Immature natural killer cell (primary cell): ENCODE measurements at places on chromosomes 1 and 21. TPM values are rescaled to one million over a fixed set of nuclear protein-coding genes. Genes with fewer than 3 reads are reported as not detected.

CNKSR1 gene
- not detected for polyA plus RNA-seq

RNU1-4 gene
- not detected for polyA plus RNA-seq

C8A gene
- not detected for polyA plus RNA-seq

LAPTM5 gene
- polyA plus RNA-seq = 744 TPM

SGIP1 gene
- not detected for polyA plus RNA-seq

TMEM82 gene
- polyA plus RNA-seq = not detected

PADI4 gene
- 1.4 TPM for polyA plus RNA-seq

SYPL2 gene
- polyA plus RNA-seq = 0.08 TPM

SYT14 gene
- polyA plus RNA-seq = not detected

SYT11 gene
- polyA plus RNA-seq = 29.8 TPM

DNA sequence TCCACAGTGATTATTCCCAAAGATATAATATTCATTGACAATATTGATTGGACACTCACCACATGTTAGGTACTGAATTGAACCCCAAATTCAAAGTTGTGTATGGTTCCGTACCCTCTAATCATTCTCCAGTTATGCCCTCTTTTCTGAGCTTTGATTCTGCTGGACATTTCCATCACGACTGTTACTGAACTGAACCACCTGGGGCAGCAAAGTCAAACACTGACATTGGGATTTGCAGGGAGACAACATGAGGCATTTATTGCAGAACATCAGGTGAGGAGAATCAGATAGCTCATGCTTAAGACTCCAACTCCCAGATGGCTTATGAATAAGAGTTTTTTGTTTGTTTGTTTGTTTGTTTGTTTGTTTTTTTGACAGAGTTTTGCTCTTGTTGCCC is 420.9 kb downstream of the DISC1 start:
- no peak for DNase-seq

- no peak for DNase-seq
Measured at GRCh38 chr21:21096956-21097355, 98.7 kb downstream of the NCAM2 start.

- DNase-seq = no peak
Measured at GRCh38 chr1:221204055-221204833, 325.0 kb downstream of the HLX start.

DNA sequence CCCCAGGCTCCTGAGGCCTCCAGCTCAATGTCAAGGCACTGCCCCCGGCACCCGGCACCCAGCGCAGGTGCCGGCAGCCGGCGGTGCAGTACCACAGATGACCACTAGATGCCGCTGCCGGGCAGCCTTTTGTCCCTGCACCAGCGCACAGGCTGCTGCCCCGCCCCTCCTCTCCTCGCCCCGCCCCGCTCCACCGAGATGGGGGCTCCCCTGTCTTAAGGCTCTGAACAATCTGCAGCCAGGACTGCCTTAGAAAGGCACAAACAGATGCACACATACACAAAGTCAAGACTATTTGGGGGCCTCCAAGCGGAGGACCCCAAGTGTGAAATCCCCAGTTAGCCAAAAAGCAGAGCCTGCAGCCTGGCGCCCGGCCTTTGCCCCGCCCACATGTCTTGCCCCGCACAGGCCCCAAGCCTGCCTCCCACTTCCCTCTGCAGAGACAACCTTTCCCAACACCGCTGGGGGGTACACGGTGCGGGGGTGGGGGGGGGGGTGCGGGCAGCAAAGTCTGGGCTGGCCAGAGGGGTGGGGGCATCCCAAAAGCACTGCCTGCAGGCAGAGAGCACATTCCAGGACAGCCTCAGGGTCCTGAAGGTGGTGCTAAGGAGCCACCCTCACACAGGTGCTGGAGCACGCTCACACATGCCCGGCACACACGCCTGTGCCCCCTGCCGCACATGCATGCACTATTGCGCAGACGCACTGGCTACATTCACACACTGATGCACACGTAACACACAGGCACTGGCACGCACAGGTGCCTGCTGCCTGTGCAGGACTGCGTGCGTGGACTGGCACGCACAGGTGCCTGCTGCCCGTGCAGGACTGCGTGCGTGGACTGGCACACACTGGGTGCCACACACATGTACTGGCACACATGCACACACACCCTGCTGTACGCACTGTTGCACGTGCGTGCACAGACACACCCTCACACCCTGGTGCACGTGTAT is 37.1 kb downstream of the ARHGEF16 start:
- DNase-seq = peak; percentile 70

- no peak for DNase-seq
Measured at GRCh38 chr1:156694690-156694962, 10.8 kb downstream of the CRABP2 start.

- no peak for DNase-seq
Measured at GRCh38 chr1:48773133-48773532, 3.6 kb downstream of the BEND5 start.

GRCh38 chr1:39833621-39834385 is 45.1 kb upstream of the BMP8B start:
- DNase-seq = no peak

DNA sequence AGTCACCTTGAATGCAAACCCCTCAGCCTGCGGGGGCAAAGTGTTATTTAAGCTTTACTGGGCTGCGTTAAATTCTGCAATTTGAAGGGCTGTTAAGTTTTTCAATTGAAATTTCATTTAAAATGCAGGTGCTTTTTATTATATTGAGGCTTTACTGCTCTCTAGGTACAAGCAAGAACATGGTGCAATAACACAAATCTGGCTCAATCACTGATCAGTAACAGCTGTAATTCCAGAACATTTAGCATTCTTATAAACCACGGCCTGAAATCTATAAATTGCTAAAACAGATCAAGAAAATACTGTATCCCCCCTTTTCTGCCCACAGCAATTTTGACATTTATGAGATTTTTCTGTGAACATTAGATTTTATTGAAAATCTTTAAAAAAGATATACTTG is 322.8 kb downstream of the KCTD3 start:
- DNase-seq = no peak

DNA sequence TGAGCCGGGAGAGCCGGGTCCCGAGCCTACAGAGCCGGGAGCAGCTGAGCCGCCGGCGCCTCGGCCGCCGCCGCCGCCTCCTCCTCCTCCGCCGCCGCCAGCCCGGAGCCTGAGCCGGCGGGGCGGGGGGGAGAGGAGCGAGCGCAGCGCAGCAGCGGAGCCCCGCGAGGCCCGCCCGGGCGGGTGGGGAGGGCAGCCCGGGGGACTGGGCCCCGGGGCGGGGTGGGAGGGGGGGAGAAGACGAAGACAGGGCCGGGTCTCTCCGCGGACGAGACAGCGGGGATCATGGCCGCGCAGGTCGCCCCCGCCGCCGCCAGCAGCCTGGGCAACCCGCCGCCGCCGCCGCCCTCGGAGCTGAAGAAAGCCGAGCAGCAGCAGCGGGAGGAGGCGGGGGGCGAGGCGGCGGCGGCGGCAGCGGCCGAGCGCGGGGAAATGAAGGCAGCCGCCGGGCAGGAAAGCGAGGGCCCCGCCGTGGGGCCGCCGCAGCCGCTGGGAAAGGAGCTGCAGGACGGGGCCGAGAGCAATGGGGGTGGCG is 371 bp downstream of the ARID1A start:
- DNase-seq = no peak

GRCh38 chr1:179493323-179493722 is 82.4 kb downstream of the NPHS2 start:
- no peak for DNase-seq

DNA sequence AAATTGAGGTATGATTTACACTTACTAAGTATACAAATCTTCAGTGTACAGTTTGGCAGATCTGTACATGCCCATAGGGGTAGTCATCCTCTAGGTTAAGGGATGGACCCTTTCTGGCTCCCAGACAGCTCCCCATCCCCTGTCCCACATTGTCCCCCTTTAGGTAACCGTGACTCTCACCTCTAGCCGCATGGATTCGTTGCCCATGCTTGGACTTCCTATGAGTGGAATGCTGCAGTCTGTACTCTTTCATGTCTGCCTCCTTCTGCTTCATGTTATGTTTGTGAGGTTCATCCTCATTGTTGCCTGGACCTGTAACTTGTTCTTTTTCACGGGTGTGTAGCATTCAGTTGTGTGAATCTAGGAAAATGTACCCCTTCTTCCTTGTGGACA is 20.3 kb downstream of the SLC37A1 start:
- no peak for DNase-seq

GRCh38 chr1:76501586-76502219 is 365.6 kb upstream of the ST6GALNAC5 start:
- DNase-seq = no peak

DNA sequence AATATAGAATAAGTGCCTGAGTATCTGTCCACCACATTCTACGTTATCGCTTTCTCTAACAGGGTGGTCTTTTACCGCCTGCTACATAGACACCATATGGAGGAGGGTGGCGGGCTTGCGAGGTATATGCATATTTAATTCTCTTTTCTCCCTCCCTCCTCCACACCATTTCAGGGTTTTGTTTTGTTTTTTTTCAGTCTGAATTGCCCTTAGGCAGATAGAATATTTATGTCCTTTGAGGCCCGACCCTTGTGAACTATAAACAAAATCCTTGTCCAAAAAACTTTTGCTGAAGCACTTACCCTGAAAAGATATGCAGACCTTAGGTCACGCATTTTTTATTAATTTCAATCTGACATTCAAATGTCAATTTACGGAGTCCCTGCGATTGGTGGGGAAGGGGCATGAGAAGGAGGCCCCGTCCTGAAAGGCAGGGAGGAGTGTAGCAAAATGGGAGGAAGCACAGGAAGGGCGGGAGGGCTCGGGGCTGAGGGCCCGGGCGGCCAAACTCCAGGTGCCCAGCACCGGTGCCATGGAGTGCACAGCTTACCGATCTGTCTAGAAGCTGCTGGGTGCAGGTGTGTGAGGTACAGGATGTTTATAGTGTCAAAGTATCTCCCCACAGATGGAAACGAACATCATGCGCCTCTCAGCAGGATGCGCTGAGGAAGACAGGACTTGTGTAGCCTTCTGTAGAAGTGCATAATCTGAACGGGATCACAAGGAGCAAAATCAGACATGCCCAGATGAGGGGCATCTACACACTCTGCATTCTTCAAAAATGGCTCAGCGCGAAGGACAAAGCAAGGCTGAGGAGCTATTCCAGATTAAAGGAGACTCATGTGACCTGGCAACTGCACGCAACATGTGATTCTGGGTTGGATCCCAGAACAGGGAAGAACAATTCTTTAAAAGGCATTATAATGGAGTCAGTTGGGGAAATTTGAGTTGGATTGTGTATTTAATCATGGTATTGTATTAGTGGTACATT is 68.8 kb upstream of the LYST start:
- DNase-seq = no peak

DNA sequence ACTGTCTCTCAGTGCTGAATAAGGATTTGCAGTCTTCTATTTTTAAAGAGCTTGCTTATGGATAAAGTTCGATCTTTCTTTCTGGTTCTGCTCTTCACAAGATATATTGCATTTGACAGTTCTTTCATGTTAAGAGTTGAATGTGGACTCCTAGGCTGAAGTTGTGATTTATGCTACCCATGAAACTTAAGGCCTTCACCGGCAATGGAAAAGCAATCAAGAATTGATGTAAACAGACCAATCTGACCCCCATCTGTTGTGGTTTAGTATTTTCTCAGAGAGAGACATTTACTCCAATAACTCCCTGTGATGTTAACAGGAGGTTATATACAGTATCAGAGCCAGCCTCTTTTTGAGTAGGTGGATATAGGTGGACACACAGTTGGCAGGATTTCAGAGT is 165.8 kb downstream of the PAPPA2 start:
- no peak for DNase-seq

DNA sequence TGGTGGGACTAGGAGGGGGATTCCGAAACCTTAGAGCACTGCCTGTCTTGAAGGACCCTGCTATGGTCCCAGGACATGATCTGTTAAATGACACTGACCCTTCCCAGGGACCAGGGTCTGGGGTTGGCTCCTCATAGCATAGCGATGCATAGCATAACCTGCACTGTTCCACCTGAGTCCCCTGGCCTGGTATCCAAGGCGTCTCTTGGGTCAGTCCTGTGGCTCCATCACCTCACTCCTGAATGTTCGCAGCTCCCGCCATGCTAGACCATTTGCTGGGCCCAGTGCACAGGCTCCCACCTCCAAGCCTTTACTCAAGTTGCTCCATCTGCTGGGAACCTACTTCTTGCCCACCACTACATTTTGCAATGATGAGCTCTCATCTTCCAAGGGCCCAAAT is 39.0 kb upstream of the MAGOH start:
- no peak for DNase-seq
